ENCODE measurements at places on chromosomes 12 and 14. TPM values are rescaled to one million over a fixed set of nuclear protein-coding genes. Genes with fewer than 3 reads are reported as not detected.

DNA sequence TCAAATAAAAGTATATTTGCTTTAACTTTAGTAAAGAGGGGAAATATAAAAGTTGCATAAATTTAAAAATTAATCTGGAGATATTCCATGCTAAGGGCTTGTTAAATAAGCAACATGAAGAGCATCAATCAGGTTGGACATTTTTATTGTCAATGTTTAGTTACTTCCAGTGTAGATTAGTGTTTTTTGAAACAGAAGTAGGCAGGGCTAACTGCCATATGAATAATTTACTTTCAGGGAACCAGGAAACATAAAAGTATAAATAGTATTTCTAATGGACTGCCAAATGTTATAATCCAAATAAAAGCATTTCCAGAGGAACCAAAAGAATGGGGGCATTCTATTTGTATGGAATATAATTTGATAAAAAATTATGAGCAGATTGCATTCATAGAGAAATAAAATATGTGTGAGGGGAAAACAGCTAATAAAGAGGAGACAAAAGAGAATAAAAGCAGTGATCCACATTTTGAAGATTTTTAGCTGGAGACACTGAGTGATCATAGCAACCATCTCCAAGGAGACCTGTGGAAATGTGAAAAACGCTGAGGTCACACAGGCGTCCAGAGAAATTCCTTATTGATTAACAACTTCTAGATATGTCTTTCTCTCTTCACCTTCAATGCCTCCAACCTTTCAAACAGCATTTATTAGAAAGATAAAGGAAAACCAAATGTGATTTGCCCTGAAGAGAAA lies 70.8 kb downstream of the SRGAP1 start:
- no peak overlapping the region for H3K27ac ChIP-seq
- H3K4me3 ChIP-seq: no peak overlapping the region

GRCh38 chr12:129579879-129580278 lies 323.9 kb downstream of the TMEM132D start:
- no peaks in the 10 kb centered on the region for H3K36me3 ChIP-seq
- H3K4me1 ChIP-seq: no peaks in the 10 kb centered on the region
- no peak overlapping the region for H3K27ac ChIP-seq

GRCh38 chr14:56810147-56810719 lies at the start of gene OTX2:
Gene OTX2, minus strand, starts transcription at chr14:56810479. Its CDS starts 5,023 bp downstream, at chr14:56805456.
- peak; percentile 84 for DNase-seq
- peaks cover 12% of the 10 kb centered on the region for H3K36me3 ChIP-seq
- H3K4me1 ChIP-seq: peaks cover 47% of the 10 kb centered on the region
- peaks cover 13% of the 10 kb centered on the region for H3K27me3 ChIP-seq
- peak within 1 kb of the TSS; percentile 96 for H3K27ac ChIP-seq
- peak within 1 kb of the TSS; percentile 98 for H3K4me3 ChIP-seq

DNA sequence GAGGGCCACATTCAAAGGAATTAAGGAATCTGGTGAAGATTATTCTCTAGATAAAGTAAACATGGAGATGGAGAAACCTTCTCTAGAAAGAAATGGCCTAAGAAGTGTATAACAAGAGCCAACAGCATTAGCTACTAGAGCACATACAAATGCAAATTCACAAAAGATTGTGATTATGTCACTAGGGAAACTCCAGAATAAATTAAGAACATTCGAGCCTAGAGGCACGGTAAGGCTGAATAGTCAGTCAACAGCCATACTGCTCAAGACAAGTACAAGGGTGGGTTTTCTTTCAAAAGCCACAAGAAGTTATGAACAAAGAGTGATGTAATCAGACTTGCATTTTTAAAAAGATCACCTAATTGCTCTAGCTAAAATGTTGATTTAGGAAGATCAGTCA lies 25.4 kb downstream of the PPP4R3A start:
- H3K4me1 ChIP-seq: no peaks in the 10 kb centered on the region
- DNase-seq: no peak
- no peak overlapping the region for H3K4me3 ChIP-seq
- H3K36me3 ChIP-seq: peaks cover 33% of the 10 kb centered on the region
- no peak overlapping the region for H3K27ac ChIP-seq
- H3K27me3 ChIP-seq: no peaks in the 10 kb centered on the region

- H3K27me3 ChIP-seq: no peaks in the 10 kb centered on the region
- DNase-seq: no peak
- H3K4me3 ChIP-seq: no peak overlapping the region
- H3K36me3 ChIP-seq: no peaks in the 10 kb centered on the region
- no peak overlapping the region for H3K27ac ChIP-seq
Measured at GRCh38 chr12:6034596-6034995, 89.5 kb upstream of the ANO2 start.

- H3K36me3 ChIP-seq: no peaks in the 10 kb centered on the region
- no peaks in the 10 kb centered on the region for H3K27me3 ChIP-seq
- no peak overlapping the region for H3K4me3 ChIP-seq
- H3K27ac ChIP-seq: no peak overlapping the region
- DNase-seq: peak; percentile 81
- no peaks in the 10 kb centered on the region for H3K4me1 ChIP-seq
Measured at GRCh38 chr12:108457006-108457733, 57.9 kb upstream of the FICD start.

DNA sequence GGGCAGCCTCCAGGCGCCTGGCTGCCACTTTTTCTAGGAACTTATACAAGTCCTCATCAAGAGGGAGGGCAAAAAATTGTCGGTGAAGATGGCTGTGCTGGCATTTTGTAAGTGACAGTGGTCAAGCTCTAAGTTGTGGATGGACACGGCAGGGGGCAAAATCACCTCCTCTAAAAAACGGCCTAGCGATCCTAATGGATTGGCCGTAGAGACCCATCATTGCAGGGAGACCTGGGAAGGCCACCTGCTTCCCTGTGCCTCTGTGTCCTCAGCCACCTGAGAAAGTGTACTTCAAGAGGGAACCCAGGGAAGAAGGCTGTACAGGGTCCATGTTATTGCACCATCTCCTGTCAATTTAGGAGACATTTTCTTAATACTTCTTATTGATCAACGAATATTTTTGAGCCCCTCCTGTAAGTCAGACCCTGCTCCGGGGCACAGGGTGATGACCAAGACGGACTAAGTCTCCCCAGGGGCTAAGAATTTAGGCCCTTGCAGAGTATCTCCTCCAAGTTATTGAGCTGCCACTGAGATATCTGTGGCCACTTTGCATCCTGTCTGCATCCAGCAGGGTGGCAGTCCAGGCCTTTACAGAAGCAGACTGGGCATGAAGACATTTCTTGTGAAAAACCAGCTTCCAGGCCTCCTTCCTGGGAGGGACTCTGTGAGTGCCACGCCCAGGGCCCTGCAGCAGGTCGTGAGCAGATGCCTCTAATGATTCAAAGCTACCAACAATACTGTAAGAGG lies 40.5 kb downstream of the PSMA6 start:
- H3K4me3 ChIP-seq: no peak overlapping the region
- no peak overlapping the region for H3K27ac ChIP-seq
- H3K4me1 ChIP-seq: peaks cover 21% of the 10 kb centered on the region
- no peaks in the 10 kb centered on the region for H3K27me3 ChIP-seq

- H3K4me3 ChIP-seq: no peak overlapping the region
- no peak for DNase-seq
Measured at GRCh38 chr14:54002653-54003052, 46.0 kb upstream of the BMP4 start.

DNA sequence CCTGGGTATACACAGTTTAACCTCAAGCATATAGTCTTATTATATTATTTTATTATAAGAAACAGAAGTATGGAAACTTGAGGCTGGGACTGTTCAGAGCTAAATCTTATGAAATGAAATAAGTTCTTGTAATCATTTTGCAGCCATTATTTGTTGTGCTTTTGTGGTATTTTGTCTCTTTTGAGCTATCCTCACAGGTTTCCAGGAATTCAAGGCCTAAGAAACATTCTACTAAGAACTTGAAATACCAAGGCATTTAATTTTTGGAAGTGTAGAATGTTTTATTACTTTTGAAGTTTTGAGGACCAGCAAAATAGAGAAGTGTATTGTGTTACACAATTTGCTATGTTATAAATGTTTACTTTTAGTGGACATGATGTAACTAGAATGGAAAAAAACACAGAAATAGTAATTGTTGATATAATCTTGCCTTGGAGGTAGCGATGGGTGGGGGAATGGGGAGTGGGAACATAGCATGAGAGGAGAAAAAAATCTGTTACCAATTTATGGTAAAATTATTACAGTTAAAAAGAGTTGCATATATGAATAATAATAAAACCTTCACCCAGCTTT lies 81.7 kb downstream of the CRADD start:
- no peaks in the 10 kb centered on the region for H3K36me3 ChIP-seq
- no peaks in the 10 kb centered on the region for H3K27me3 ChIP-seq
- H3K4me1 ChIP-seq: peaks cover under 1% of the 10 kb centered on the region
- H3K27ac ChIP-seq: no peak overlapping the region
- no peak for DNase-seq

- no peak overlapping the region for H3K4me3 ChIP-seq
- DNase-seq: no peak
- H3K4me1 ChIP-seq: peaks cover 6% of the 10 kb centered on the region
- H3K27me3 ChIP-seq: no peaks in the 10 kb centered on the region
- no peak overlapping the region for H3K27ac ChIP-seq
- no peaks in the 10 kb centered on the region for H3K36me3 ChIP-seq
Measured at GRCh38 chr12:70068743-70069142, 174.5 kb upstream of the CNOT2 start.

DNA sequence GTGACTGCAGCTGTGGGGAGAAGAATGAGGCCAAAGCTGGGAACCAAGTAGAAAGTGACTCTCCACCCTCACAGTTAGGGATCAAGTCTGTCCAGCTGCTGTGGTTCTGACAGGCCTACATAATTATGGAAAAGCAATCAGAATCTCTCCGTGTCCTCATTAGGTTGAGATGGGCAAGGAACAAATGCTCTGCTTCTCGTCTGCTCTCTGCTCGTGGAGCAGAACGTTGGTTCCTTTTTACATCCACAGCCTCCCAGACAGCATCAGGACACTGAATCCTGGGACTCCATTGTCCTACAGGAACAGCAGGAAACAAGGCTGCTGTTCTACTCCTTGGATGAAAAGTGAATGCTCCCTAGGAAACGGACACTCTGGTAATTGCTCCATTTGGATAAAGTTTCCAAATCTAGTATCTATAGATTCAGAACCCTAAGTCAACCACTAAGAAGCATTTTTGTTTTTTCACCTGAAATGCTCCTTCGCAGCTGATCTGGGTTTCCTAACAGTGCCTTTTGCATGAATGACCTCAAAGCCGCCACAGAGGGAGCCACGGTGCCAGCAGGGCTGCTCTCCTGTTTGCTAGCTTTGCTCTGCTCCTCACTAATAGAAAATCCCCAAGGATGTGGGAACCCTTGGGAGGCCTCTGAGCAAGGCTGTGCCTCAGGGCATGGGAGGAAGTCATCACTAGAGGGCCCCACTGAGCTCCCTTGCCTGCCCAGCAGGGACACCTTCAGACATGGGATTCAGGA lies 102.0 kb downstream of the EGLN3 start:
- peaks cover 29% of the 10 kb centered on the region for H3K4me1 ChIP-seq
- no peak overlapping the region for H3K27ac ChIP-seq
- DNase-seq: peak; percentile 94
- no peaks in the 10 kb centered on the region for H3K36me3 ChIP-seq
- no peaks in the 10 kb centered on the region for H3K27me3 ChIP-seq
- H3K4me3 ChIP-seq: no peak overlapping the region

DNA sequence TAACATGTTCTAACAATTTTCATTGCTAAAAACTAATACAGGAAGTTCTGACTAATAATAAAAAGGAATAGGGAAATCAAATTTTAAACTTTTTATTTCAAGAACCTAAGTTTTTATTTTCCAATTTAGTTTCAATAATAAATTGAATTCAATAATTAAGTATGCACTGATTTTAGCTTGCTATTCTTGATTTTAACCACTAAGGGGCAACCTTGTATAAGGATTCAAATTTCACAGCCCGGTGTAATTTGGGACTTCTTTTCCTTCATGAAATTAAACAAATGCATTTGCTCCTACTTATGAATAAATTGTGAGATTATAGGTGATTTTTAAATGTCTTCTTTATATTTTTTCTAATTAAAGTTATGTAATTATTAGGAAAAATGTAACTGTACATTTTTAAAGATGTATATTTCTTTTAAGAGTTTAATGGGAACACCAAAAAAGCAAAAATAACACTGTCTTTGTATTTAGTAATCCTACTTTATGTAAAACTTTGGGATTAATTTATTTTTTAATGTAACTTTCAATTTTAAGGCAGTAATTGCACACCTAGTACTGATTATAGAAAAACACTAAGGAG lies 241.4 kb upstream of the PDZRN4 start:
- no peaks in the 10 kb centered on the region for H3K27me3 ChIP-seq
- peak; percentile 20 for DNase-seq
- no peaks in the 10 kb centered on the region for H3K4me1 ChIP-seq
- no peak overlapping the region for H3K27ac ChIP-seq

DNA sequence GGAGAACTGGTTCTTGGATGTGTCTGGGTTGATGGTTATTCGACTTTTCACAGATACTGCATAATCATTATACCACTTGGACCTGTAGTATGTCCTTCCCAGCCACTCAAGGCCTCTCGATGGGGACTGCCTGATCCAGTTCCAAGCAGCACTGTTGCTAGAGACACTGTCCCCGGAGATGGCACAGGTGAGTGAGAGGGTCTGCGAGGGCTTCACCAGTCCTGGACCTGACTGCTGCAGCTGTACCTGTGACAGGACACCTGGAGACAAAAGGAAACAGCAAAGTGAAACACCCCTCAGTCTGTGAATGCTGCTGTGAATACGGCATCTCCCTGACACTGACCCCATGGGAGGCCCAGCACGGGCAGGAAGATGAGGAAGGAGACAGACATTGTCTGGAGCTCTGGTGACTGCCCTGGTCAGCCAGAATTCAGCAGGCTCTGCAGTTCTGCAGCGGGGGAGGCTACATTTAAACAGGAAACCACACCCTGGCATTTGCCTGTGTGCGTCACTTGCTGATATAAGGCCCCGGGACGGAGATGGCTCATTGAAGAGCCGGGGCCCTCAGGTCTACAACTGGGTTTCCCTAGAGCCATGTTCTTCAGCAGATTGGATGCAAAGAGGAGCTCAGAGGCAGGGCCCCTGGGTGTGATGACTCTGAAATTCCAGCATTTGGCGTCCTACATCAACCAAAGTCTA lies 413.6 kb downstream of the TMEM121 start:
- H3K27ac ChIP-seq: no peak overlapping the region
- no peak overlapping the region for H3K4me3 ChIP-seq
- no peaks in the 10 kb centered on the region for H3K4me1 ChIP-seq
- no peaks in the 10 kb centered on the region for H3K36me3 ChIP-seq
- DNase-seq: no peak

DNA sequence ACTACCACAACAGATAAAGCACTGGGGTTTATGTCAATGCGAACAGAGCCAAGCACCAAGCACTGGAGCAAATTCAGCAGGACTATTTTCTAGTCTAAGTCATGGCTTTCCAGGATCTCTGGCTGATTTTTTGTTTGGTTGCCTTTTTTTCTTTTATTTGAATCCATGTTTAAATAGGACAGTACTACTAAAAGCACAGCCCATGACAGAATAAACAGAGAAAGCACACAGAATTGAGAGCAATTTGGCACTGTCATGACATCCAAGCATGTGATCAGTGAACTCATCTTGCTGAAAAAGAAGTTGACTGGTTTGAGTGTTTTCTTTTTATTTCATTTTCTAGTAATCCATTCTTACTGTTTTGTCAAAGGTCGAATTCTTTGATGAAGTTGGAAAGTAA lies 23.1 kb upstream of the RERG start:
- DNase-seq: no peak
- no peak overlapping the region for H3K27ac ChIP-seq
- H3K4me1 ChIP-seq: no peaks in the 10 kb centered on the region
- H3K36me3 ChIP-seq: no peaks in the 10 kb centered on the region
- H3K4me3 ChIP-seq: no peak overlapping the region
- H3K27me3 ChIP-seq: no peaks in the 10 kb centered on the region

GRCh38 chr12:113870035-113870434 lies 96.1 kb downstream of the RBM19 start:
- no peaks in the 10 kb centered on the region for H3K27me3 ChIP-seq
- no peaks in the 10 kb centered on the region for H3K36me3 ChIP-seq
- peaks cover 27% of the 10 kb centered on the region for H3K4me1 ChIP-seq
- no peak overlapping the region for H3K4me3 ChIP-seq
- DNase-seq: no peak

DNAJC22 gene
- 0.39 TPM for total RNA-seq

SLC38A4 gene
- 2.5 TPM for total RNA-seq

SRGAP1 gene
- 3.0 TPM for total RNA-seq

RERGL gene
- total RNA-seq: not detected

All from neural progenitor cell (in vitro differentiated cells).